ENCODE measurements at places on chromosomes 16 and 17.

- DNase-seq = no peak
Observed at GRCh38 chr16:14168146-14168545, 97.0 kb downstream of the MRTFB start.

- DNase-seq = no peak
Observed at GRCh38 chr17:50225701-50226240, 24.3 kb upstream of the COL1A1 start.

DNA sequence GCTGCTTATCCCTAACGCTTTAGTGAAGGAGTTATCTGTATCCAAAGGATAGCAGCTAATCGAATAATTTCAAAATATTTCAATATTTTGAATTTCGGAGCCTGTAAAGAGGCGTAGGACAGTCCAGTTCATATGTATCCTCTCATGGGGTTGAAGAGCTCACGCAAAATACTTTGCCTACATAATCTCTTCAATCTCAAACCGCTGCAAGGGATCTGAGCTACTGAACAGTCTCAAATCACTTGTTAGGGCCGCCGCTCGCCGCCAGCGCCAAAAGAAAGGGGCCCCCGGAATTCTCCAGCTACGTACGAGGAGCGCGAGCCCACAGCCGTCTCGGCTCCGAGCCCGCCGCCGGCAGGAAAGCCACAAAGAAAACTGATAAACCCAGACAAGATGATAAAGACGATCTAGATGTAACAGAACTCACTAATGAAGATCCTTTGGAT, 601 bp upstream of the RFWD3 start:
- no peak for DNase-seq

DNA sequence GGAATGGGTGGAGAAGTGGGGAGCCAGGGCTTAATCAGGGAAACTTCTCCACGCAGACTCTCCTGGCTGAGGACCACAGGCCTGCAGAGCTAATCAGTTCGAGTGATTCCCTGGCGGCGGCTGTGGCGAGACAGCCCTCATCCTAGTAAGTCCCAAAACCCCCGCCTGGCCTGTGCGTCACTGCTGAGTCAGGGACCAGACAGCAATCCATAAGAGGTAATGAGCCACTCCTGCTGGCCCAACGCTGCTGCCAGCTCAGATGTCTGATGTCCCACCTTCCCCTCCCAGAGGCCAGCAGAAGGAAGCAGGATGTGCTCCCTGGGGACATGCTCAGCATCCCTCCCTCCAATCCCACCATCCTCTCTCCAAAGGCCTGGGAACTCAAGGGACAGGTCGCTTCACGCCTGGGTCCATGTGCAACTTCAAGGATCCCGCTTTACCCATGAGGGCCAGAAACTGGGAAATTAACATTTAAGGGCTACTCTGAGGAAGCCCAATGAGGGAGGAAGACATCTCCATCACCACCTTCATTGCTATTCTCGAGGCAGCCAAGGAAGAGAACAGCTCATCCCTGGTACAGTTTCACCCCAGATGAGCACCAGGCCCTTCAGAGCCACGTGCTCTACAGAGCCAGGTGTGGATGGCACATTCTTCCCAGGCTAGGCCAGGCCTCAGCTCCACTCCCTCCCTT, 7.9 kb downstream of the ACLY start:
- no peak for DNase-seq

DNA sequence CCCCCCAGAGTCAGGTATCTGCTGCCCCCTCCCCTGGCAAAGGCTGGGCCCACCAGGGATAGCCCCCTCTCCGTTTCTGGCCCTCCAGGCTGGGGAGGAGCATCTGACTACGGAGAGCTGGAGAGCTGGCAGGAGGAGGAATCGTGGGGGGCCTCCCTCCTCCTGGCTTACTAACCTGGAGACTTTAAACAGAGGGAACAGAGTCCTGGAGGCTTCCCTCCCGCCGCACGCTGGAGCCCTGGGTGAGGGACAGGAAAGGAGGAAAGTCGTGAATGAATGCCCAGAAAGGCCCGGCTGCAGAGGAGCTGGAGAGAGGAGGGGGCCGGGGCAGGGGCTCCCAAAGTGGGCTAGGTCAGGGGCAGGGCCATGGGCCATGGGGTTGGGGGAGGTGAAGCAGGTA, 9.9 kb downstream of the SRCIN1 start:
- DNase-seq = no peak

DNA sequence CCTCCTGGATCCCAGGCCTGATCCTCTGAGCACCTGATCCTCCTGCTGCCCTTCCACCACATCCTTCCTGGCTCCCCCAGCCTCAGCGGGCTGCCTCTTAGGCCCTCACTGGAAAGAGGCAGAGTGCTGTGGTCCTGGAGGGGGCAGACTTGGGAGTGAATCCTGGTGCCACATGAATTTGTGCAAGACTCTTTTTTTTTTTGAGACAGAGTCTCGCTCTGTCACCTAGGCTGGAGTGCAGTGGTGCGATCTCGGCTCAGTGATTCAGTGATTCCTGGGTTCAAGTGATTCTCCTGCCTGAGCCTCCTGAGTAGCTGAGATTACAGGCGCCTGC, 3.1 kb downstream of the GHDC start:
- DNase-seq = no peak

GRCh38 chr17:10870336-10871050, 32.6 kb upstream of the PIRT start:
- no peak for DNase-seq

GRCh38 chr17:72530454-72530853, 409.6 kb downstream of the SOX9 start:
- DNase-seq = no peak

GRCh38 chr16:78915811-78916345, 684.7 kb downstream of the MAF start:
- DNase-seq = no peak

- no peak for DNase-seq
Observed at GRCh38 chr17:71791311-71791710, 329.5 kb upstream of the SOX9 start.

DNA sequence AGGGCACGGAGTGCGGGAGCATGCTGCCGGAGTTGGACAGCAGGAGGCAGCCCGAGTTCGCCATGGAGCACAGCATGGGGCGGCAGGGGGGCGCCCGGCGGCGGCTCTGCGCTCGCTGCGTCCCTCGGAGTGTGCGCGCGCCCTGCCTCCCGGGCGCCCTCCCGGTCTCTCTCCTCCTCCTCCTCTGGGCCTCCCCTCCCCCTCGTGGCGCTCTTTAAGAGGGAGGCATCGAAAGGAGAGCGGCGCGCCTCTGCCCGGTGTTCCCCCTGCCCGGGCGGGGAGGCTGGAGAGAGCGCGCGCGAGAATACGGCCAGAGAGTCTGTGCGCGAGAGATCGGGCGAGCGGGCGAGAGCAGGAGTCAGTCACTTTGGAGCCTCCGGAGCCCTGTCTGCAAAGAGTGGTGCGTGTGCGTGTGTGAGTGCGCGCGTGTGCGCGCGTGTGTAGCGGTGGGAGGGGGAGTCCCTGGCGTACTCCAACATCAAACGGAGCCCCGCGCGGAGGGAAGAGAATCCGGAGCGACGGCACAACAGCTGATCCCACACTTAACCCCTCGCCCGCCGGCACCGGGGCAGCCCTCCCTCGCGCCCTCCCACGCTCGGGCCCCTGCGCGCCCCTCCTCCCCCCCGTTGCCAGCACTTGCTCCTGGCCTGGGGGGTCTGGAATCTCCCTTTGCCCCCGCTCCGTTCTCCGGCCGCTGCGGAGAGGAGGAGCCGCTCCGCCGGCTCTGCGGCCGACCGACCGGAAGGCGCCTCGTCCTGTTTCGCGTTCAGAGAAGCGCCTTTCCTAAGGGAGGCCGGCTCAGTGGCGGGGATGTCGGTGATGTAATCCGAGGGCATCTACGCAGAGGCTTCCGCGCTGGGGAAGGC, 108.9 kb downstream of the ENGASE start:
- DNase-seq = peak; percentile 56

DNA sequence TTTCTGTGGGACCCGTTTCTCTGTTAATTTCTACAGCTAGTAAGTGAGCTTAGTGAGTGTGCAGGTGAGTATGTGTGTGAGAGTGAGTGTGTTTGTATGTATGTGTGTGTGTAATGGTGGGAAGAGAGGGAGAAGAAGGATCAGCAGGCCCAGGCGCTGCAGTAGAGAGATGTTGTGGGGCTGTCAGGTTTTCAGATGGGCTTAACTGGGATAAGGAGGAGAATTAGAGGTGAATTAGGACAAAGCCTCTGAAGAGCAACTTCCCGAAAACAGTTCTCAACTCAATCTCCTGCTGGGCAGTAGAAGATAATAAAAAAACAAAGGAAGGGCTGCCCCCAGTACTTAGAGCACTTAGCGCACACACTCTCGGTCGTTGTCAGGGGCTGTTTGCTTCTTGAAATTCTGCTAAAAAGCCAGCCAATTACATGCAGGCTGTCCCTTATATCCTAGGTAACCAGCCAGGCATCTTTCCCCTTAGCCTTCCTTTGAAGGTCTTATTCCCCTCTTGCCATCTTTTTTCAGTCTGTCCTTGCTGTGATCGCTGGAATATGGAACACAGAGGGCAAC, 63.4 kb downstream of the CLEC16A start:
- peak; percentile 6 for DNase-seq

- DNase-seq = peak; percentile 71
Observed at GRCh38 chr16:12120217-12120981, 143.9 kb downstream of the SNX29 start.

GRCh38 chr16:56207421-56207820, 16.1 kb downstream of the GNAO1 start:
- DNase-seq = no peak

GRCh38 chr16:66964049-66964448, 3.0 kb downstream of the CES3 start:
- DNase-seq = no peak

GRCh38 chr17:6675201-6675825, 23.8 kb downstream of the C17orf100 start:
- DNase-seq = no peak

DNA sequence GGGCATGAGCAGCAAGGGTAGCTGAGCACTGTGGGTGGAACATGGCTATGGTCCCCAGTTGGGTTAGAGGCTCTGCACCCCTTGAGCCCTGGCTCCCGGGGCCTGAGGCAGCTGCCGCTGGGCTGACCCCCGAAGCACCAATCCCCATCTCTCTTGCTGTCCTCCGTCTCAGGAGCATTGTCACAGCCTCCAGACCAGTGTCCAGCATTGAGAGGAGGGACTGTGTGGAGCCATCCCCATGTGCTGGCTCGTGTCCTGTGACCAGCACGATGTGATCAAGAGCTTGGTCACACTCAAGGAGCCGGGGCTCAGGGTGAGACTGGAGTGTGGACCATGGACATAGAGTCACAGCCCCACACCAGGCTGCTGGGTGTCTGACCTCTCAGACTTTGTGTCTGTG, 2.9 kb downstream of the SMTNL2 start:
- no peak for DNase-seq

- no peak for DNase-seq
Observed at GRCh38 chr17:73058022-73058421, 34.5 kb downstream of the SLC39A11 start.

DNA sequence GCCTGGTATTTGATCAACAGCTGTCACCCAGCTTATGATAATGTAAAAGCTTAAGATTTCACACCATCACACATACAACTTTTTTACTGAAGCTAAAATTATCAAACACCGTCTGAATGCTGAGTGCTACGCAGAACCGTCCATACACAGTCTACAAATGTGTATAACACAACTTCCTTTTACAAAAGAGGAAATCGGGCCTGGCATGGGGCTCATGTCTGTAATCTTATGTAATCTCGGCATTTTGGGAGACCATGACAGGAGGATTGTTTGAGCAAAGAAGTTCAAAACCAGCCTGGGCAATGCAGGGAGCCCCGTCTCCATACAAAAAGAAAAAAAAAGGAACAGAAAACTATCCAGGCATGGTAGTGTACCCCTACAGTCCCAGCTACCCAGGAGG, 19.6 kb upstream of the QRICH2 start:
- DNase-seq = no peak

- DNase-seq = no peak
Observed at GRCh38 chr16:57479976-57480753, 6.1 kb downstream of the DOK4 start.

DNA sequence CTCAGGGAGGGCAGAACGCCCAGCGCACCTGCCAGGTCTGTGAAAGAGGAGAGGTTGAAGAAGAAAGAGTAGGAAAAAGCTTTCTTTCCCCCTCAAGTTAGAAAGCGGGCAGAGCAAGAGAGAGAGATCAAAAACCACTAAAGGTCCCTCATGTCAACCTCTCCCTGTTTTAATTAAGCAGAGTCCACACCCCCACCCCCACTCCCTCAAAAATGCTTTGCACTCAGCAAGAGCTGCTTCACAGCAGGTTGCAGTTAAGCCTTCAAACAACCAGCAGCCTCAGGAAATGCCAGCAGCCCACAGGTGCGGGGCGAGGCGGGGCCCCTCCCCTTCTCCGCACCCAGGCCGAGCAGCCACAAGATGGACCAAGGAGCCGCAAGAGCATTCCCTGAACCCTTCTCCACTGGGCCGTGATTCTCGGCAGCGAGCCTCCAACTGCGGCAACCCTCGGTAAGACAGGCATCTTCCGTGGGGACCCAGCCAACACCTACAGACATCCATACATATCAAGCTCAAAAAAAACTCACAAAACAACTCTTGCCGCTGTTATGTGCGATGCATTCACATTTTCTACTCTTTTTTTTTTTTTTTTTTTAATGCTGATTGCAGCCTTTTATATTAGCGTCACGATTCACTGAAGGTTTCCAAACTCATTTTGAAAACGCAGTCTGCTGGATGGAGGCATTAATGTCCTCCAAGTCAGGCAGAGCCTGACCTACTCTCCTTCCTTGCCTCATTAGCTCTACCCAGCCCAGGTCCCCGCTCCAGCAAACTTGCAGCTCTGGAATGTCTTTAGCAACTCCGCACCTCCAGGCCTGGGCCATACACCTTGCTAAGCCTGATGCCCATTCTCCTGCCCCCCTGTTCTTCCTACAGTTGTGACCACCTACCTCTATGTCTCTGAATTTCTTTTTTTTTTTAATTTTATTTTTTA, 66.1 kb downstream of the AXIN2 start:
- peak; percentile 84 for DNase-seq

GRCh38 chr17:64413513-64413912, 22.9 kb upstream of the PECAM1 start:
- peak; percentile 34 for DNase-seq

- DNase-seq = peak; percentile 94
Observed at GRCh38 chr17:915538-916201, 63.9 kb downstream of the NXN start.

DNA sequence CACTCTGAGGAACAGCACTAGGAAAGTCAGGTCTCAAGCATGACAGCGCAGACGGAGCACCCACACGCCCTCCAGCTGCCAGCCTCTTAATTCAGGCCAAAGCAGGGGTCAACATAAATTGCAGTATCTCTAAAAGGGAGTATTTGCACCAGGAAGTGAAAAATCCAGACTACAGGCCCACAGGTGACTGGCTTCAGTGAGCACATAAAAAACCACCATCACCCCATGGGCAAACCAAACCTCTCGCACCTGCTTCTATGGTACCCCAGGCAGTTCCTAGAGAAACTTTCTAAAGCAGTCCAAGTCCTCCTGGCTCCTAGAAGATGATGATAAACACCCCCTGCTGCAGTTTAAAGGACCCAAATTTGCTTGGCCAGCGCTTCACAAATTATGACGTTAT, 129.8 kb downstream of the ZNF423 start:
- no peak for DNase-seq
